Hindlimb muscle (tissue), 1 donor: ENCODE measurements at places on chromosomes 2 and 18.

DNA sequence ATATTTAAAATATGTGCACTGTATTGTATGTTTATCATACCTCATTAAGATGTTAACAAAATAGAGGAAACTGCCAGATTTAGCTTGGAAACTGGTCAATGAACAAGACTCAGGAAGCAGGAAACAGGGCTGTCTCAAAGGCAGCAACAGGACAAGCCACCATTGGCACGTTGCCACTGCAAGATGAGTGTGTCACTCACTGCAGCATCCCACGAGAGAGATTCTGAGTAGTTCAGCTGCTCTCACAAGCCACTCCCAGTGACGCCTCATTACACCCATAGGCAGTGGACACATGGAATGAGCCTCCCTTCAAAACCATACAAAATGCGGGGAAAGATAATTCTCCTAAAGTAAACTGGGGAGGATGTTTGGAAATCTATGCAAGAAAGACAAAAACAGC lies 181.9 kb upstream of the DLGAP1 start:
- DNase-seq: peak; percentile 21

GRCh38 chr2:236250909-236251579 lies 13.2 kb downstream of the ASB18 start:
- no peak for DNase-seq

- DNase-seq: peak; percentile 35
Measured at GRCh38 chr2:177161741-177162460, 50.7 kb upstream of the HNRNPA3 start.

- DNase-seq: no peak
Measured at GRCh38 chr2:120976501-120977307, 241.0 kb downstream of the GLI2 start.

DNA sequence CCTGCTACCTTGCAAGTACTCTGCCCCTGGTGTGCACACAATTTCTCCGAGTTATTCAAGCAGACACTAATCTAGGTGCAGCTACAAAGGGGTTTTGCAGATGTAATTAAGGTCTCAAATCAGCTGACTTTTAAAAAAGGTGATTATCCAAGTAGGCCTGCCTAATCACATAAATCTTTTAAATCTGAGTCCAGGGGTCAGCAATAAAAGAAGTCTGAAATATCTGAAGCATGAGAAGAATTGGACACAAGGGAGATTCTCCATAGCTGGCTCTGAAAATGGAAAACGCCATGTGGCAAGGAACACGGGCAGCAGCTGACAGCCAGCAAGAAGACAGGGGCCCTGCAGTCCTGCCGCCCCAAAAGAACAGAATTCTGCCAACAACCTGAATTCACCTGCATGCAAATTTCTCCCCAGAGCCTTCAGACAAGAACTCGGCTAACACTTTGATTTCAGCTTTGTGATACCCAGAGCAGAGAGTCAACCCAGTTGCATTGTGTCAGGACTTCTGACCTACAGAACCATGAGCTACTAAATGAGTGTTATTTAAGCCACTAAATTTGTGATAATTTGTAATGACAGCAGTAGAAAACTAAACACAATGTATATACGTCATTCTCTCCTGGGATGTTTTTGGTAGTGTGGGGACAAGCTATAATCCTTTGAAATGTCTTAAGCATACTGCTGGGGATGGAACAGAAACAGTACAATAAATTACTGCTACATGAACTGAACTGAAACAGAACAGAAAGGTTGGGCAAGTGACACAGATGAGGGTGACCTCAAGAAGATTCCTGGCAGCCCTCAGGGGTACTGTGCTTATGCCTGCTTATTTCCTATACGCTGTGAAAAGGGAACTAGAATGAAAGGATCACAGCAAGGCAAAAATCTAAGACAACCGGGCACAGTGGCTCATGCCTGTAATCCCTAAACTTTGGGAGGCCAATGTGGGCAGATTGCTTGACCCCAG lies 3.2 kb downstream of the INO80C start:
- no peak for DNase-seq

GRCh38 chr18:13611142-13611600 lies 115.2 kb downstream of the FAM210A start:
- peak; percentile 70 for DNase-seq
